ENCODE measurements at places on chromosomes 16 and 17.

DNA sequence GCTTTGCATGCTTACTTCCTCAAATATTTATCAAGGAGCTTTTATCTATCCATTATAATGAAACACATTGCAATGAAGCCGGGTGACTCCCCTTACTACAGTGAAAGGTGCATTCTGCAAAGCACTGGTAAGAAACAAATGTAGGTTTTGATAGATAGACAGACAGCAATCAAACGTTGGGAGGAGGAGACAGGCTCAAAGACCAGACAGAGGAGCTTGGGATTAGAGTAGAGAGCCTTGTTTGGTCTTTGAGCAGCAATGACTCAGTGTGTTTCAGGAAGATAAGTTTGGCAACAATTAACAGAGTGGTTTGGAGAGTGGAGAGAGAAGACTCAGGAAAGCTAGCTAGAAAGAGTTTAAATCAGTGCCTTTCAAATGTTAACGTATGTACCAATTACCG, 68.8 kb downstream of the ZNF18 start:
- no peak for DNase-seq

GRCh38 chr16:57622361-57623250, 5.8 kb upstream of the ADGRG1 start:
- DNase-seq = no peak

GRCh38 chr17:61029181-61029580, 351.5 kb downstream of the BCAS3 start:
- DNase-seq = no peak

DNA sequence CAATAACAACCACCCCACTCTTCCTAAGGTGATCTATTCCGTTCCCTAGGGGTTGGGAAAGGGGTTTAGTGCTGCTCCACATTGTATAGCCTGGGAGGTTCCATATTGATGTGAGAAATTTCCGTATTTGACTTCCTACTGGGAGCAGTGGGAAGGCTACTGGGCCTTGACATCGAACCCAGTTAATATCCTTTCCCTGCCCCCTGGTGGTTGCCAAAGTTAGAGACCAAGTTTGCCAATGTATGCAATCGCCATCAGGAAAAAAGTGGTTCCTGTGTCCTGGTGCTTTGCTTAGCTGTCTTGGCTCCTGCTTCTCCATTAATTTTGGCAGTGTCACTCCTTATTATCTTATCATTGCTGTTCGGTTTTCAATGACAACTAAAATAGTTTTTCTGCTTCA, 914.9 kb downstream of the KCNJ2 start:
- DNase-seq = no peak

DNA sequence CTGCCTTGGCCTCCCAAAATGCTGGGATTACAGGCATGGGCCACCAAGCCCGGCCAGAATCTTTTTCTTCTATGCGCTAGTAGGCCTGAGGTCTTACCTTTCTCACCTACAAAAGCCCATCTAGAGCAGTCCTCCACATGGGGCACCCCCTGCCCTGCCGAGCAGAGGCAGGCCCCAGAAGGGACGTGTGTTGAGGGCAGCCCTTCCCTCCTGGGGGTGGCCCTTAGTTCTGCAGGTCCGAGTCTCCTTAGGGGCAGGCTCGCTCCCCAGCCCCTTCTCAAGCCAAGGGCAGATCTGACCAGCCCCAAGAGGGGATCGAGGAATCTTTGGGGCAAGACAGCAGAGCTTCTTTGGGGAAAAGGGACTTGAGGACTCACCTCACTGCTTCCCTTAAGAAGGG, 17.9 kb upstream of the ALDH3A1 start:
- no peak for DNase-seq

GRCh38 chr17:60724647-60725046, 47.0 kb downstream of the BCAS3 start:
- no peak for DNase-seq

GRCh38 chr17:32601866-32602265, 115.1 kb downstream of the CDK5R1 start:
- no peak for DNase-seq

- DNase-seq = no peak
Measured at GRCh38 chr16:73166947-73167550, 119.1 kb upstream of the ZFHX3 start.

DNA sequence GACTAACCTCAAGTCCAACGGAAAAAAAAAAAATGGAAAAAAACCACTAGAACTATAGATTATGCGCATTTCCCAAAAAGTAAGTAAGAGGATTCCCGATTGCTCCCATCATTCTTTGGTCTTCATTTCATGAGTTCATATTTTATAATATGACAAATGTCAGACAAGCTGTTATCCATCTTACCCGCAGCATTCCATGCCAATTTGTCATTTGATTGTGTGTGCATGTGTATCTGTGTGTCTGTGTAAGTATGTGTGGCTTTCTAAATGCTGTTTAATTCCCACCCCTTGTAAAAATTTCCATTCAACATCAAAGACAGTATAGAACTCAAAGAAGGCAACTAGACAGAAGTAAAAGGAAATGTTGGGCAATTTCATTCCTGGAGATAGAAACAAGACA, 434.1 kb downstream of the CDH11 start:
- DNase-seq = no peak

- DNase-seq = no peak
Measured at GRCh38 chr16:85513649-85514048, 99.5 kb upstream of the GSE1 start.

GRCh38 chr16:11497851-11498289, 88.8 kb downstream of the LITAF start:
- no peak for DNase-seq

DNA sequence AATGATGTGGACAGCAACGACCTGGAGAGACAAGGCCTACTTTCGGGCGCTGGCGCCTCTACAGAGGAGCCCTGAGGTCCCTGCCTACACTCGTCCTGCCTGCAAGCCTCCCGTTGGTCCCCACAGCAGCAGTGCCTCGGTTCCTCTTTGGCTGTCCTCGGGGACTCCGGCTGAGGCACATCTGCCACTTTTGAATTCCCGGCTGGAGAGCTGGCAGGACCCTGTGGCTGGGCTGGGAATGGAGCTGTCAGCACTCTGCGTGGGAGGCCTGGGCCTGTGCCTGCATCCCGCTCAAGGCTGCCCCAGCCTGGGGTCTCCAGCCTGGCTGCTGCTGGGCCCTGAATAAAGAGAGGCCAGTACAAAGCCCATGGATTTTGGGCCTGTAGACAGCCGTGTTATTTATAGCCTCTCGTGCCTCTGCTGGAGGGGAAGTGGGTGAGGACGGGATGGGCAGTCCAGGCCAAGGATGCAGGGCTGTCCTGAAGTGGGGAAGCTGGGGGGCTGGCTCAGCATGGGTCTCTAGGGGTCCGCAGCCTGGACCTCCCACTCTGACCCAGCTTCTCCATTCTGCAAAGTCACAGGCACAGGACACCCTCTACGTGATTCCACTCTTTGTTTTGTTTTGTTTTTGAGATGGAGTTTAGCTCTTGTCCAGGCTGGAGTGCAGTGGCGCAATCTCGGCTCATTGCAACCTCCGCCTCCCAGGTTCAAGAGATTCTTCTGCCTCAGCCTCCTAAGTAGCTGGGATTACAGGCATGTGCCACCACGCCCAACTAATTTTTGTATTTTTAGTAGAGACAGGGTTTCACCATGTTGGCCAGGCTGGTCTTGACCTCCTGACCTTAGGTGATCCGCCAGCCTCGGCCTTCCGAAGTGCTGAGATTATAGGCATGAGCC, 10.6 kb upstream of the SPNS2 start:
- no peak for DNase-seq

- DNase-seq = no peak
Measured at GRCh38 chr16:67555795-67556212, 6.5 kb upstream of the CTCF start.

- no peak for DNase-seq
Measured at GRCh38 chr16:29025218-29025617, 40.4 kb downstream of the LAT start.

- DNase-seq = no peak
Measured at GRCh38 chr16:12078405-12079280, 102.1 kb downstream of the SNX29 start.

GRCh38 chr17:56160422-56160821, 7.1 kb downstream of the ANKFN1 start:
- no peak for DNase-seq

- DNase-seq = peak; percentile 6
Measured at GRCh38 chr16:23374721-23375510, 72.8 kb downstream of the SCNN1B start.

DNA sequence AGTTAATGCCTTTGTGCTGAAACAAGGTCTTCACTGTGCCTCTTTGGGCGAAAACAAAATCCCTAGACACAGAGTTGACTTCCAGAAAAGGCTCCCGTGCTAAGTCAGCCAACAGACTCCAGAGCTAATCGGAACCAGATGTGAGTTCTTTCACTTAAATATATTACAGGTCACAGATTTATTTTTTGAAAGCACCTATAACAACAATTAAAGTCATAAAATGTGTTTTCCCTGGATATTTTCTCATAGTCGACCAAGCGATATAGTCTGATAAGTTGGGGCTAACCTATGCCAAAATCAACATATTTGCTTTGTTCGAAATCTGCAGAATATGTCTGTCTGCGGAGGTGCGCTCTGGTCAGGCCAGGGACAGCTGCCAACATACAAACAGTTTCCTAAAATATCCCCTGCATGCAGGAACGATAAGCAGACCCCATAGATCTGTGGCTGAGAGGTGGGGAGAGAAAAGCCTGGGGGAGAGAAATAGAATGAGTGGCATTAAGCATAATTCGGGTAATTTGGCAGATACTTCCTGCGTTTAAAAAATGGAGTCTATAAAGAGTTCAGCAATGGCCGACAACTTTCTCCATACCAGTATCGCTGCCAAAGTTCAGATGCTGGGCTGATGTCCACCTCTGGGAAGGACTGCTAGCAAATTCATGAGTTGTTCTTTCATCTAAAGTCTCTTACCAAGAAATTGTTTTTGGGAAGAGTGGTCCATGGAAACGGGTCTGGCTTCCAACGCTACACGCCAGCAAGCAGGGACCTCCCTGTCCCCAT, 50.8 kb upstream of the MYH10 start:
- DNase-seq = no peak

DNA sequence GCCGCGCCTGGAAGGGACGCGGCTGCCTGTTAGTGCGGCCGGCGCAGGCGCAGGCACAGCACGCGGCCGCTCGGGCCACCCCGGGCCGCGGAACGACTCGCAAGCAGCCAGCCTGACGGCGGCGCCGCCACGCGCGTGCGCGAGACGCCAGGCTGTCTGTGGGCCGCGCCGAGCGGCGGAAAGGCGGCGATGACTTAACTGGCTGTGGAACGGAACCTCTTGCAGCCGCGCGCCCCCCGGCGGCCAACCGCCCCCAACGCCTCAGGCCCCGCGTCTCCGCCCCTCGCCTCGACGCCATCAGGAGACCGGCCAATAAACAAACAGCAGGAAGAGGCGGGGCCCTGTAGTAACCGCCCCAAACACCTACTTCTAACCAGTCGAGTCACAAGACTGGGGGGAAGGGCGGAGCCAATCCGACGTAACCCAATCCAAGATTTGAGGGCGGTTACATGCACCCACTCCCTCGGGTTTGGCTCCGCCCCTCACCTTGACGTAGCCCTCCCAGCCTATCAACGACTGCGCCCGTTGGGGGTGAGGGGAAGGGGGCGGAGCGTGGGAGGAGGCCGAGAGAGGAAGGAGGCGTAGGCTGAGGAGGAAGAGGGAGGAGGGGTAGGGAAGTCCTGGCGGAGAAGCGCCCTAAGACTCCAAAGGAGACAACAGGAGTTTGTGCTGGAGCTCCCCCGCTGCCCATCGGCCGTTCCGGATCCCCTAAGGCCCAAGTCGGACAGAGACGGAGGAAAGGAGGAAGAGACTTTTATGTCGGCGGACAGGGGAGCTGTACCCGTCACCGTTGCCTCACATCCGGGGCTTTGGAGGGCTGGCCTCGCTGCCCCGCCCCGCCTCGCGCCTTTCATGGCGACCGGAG, at the start of gene FBRS:
FBRS (plus strand) TSS at position 566 of the 865 bp plus-strand sequence. CDS start 1,088 bp downstream, outside the sequence.
- peak; percentile 100 for DNase-seq

DNA sequence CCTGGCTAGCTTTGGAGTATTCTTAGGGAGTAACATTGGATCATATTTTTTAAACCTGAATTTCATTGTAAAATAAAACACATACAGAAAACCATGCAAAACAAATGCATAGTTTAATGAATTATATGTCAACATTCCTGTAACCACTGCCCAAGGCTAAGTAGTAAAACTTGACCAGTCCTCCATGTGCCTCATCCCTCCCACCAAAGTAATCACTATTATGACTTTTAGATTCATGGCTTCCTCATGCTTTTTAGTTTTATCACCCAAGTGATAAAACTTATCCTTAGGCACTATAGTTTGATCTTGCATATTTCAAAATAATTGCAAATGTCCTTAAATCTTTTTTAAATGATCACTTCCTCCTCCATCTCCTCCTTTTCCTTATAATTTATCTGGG, 20.4 kb downstream of the PRKCA start:
- no peak for DNase-seq

DNA sequence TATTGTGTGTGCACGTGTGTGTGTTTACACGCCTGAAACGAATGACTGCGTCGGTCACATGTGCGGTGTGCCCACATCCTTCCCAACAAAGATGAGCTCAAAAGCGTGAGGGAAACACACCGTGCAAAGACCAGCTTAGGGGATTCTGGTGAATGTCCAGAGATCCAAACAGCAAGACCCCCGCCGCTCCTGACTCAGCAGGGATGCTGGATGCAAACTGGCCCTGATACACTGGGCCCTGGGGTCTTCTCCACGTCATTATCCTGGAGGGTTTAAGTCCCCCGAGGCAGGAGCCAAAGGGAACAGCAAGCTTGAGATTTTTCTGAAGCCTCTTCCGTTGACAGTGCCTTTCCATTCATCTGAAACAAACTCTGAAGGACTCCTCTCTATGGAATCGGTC, 59.2 kb downstream of the TBC1D16 start:
- DNase-seq = no peak

DNA sequence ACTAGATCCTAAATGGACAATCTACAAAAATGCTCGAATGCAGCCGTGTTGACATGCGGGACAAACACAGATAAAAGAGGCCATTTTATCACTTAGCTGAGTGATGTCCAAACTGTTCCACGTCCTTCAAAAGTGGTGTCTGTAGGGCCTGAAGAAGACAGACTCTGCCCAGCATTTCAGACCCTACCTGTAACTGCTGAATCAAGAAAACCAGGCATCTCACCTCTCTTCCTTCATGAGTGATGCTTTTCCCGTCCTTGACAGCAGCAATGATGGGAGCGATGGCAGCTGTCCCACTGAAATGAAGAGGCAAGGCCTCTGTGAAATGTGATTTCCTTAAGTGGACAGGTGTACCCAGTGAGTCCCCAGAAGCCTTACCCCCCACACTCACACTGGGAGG, 12.3 kb downstream of the ELAC2 start:
- no peak for DNase-seq

GRCh38 chr17:77354670-77355455, 214.1 kb downstream of the SEC14L1 start:
- no peak for DNase-seq
